ENCODE measurements at places on chromosomes 6 and 20.

- DNase-seq, result no peak
Observed at GRCh38 chr6:35919085-35919826, 1.6 kb downstream of the SRPK1 start.

GRCh38 chr6:101454106-101454676 lies 60.7 kb downstream of the GRIK2 start:
- no peak for DNase-seq

DNA sequence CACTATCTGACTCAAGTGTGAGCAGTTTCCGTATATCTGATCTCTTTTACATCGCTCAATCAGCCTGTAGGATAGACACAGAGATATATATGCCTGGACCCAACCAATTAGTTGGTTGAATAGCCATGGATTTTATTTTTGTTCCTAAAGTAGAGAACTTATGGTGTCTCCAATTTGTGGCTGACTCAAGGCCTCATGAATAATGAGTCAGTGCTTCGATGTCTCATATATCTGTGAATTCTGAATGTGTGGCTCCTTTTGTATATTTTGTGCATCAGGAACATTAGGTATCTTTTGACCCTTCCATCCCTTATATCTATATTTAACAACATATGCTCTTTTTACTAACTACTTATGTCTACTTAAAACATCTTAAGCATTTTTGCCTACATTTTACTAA lies 64.5 kb downstream of the OR2B2 start:
- DNase-seq, result peak; percentile 49

GRCh38 chr6:145891126-145891525 lies 73.0 kb downstream of the SHPRH start:
- DNase-seq, result peak; percentile 70

DNA sequence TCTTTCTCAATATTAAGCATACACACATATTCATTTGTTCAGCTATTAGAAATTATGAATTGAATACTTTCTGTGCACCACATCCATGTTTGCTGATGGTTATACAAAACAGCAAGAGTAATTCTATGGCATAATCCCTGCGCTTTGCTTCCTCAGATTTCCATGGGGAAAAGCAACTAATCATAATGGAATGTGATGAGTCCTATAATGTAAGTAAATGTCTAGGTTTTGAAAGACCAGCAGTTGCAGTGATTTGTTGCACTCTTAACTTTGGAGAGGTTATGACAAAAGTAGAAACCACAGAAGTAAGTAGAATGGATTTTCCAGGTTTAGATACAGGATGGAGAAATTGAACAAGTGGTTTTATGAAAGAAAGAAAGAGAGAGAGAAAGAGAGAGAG lies 652.1 kb downstream of the CBLN4 start:
- no peak for DNase-seq

GRCh38 chr6:125175466-125176048 lies 22.0 kb downstream of the TPD52L1 start:
- no peak for DNase-seq

DNA sequence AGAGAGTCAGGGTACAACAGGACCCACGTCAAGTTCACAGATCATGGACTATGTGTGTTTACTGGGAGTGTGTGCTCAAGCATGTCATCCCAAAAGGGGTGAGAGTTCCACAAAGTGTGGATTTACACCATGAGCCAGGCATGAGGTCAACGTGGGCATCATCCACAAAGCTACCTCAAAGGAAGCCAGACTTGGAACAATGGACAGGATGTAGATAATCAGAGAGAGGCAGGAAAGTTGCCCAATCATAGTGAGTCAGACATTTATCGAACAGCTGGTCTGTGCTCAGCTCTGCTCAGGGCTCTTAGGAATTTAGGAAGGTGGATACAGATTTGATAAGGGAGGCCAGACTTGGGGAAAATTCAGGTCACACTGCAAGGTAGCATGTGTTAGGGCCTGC lies 317.2 kb upstream of the CDYL start:
- DNase-seq, result peak; percentile 55

DNA sequence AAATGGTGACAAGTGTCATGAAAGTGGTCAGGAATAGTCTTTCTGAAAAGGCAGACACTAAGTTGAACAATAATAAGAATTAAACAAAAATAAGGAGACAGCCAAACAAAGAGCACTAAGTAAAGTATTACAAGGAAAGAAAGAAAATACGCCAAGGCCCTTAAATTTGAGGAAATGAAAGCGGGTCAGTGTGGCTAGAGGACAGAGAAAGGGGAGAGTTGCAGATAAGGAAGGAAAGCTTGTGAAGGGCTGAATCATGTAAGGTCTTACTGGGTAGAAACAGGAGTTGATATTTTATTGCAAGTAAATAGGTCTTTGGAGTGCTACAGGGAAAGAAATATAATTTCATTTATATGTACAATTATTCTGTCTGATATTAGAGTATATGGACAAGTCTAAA lies 732.1 kb downstream of the EPHA7 start:
- no peak for DNase-seq

GRCh38 chr6:119952696-119953095 lies 603.1 kb upstream of the MAN1A1 start:
- no peak for DNase-seq

GRCh38 chr20:41225091-41225490 lies 87.7 kb downstream of the PLCG1 start:
- no peak for DNase-seq

- no peak for DNase-seq
Observed at GRCh38 chr20:23269954-23270353, 80.6 kb upstream of the NXT1 start.

DNA sequence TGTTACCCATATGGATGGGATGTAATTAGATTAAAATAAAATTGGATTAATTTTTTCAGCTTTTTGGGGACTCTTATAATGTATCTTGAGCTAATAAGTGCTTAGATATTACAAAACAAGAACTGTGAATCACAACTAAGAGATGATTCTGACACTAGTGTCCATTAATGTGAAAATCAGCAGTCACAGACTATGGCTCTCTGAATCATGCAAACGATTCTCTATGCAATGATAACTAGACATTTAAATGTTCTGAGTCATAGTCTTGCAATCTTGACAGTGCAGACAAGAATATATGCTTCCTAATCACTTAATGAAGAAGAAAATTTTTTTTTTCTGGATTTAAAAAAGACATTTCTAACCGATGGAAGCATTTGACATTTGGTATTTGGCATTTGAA lies 82.2 kb upstream of the OPRM1 start:
- DNase-seq, result peak; percentile 65

DNA sequence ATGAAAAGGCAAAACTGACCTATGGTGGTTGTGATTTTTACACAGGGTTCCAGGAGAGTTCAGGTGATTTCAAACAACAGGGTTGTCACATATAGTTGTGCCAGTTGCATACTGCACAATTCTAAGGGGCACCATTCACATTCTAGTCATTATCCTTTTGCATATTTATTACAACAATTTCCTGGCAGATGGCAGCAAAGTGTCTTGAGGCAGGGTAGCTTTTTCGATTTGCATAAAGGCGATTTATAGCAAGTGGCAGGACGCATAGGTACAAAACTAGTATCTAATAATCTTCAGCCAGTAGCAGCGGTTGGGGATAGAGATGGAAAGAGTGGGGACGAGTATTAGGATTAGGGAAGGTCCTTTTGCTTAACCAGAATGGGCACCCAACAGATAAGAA lies 46.5 kb upstream of the TRAF3IP2 start:
- DNase-seq, result no peak

DNA sequence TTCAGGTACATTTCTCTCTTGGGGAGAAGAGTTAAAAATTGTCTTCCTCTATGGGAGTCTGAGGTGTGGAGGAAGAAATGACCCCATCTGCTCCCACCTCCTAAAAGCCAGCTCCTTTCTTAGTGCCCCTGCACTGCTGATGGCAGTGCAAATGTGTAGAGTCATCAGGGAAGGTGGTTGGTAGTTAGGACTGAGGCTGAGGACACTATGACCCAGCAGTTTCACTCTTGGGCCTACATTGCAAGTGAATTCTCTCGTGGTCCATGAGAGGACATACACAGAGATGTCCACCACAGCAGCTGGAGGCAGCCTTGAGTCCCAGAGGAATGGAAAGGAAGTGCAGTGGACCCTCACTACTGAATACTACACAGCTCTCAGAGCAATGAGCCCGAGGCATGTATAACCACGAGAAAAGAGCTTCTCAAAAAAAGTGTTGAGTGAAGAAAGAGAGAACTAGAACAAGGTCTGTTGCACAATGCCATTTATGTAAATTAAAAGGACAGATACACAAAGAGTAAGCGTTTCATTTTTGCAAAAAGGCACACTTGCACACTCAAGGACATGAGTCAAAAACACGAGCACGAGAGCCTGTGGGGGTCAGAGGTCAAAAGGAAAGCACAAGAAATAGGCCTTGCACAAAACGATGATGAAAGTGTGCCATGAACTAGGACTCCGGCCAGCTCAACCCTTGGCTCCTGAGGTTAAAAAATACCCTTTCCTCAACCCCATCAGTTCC lies 308.2 kb upstream of the PRND start:
- DNase-seq, result no peak

- DNase-seq, result no peak
Observed at GRCh38 chr6:41071501-41071922, 644 bp downstream of the OARD1 start.

GRCh38 chr6:107941627-107942026 lies 16.4 kb downstream of the SEC63 start:
- no peak for DNase-seq

- DNase-seq, result no peak
Observed at GRCh38 chr20:38299963-38300362, 4.0 kb upstream of the BPI start.

- DNase-seq, result no peak
Observed at GRCh38 chr6:141866731-141867497, 265.8 kb upstream of the GJE1 start.

DNA sequence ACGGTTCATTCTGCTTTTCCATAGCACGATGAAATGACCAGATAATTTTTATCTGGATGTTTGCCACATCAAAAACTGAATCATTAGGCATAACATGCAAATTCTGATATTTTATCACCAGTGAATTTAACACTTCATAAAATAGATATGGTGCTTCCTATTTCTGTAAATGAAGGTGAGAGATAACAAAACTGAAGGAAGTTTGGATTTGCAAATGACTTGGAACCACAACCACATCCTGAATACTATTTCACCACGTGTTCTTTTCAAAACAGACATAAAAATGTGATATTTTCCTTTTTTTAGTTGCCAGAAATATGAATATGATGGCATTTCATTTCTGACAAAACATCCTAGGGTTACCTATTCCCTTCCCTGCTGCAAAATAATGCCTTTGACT lies 146.1 kb downstream of the EDN1 start:
- no peak for DNase-seq

DNA sequence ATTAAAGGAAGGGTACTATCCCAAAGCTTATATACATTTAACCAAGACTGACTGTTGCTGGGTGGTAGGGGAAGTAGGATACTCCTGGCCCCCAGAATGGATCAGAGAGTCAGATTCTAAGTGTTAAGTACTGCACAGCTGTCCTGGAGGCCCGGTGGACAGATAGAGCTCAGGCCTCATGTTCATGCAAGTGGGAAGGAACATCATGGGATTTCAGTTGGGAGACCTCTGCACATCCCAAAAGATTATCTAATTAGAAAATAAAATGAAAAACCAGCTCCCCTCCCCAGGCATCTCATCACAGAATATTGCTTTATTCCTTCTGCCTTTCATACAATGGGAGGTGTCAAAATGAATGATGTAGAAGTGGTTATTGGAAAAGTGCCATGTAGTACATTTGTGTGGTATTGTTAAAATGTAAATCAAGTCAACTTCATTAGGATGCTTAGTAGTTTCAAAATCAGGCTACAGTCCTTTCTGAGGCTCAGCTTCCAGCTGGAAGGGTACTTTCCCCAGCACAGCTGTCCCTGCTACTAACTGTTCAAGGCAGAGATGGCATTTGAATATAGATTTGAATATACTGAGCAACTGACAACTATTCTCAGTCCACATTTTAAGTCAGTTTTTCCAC lies 82.9 kb downstream of the SLC35B3 start:
- DNase-seq, result no peak

Measured in HFFc6 (cell line).